SK-N-SH treated with all-trans-retinoic acid at 6 μM for 48 hours (cell line): ENCODE measurements at places on chromosomes 16 and 17.

GRCh38 chr17:14621826-14622614 is 321.1 kb downstream of the HS3ST3B1 start:
- ATAC-seq, result no peak

DNA sequence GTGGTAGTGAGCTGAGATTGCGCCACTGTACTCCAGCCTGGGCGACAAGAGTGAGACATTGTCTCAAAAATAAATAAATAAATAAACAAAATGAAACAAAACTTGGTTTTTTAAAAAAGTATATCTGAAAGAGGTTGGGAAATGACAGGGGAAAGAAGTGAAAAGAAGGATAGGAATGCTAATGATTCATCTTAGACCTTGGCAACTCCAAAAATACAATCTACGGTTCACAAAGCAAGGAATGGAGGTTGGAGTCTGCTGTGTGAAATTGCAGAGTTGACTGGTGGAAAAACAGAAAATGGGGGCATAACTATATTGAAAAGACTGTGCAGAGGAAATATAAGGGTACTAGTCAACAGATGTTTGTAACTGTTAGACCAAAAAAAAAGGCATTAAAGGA is 40.0 kb upstream of the CD300E start:
- no peak for ATAC-seq

GRCh38 chr16:12819126-12820117 is 15.7 kb upstream of the CPPED1 start:
- peak; percentile 64 for ATAC-seq

- ATAC-seq, result no peak; the same call in 2 of the 3 replicates
Observed at GRCh38 chr16:212999-213398, 16.2 kb downstream of the LUC7L start.

DNA sequence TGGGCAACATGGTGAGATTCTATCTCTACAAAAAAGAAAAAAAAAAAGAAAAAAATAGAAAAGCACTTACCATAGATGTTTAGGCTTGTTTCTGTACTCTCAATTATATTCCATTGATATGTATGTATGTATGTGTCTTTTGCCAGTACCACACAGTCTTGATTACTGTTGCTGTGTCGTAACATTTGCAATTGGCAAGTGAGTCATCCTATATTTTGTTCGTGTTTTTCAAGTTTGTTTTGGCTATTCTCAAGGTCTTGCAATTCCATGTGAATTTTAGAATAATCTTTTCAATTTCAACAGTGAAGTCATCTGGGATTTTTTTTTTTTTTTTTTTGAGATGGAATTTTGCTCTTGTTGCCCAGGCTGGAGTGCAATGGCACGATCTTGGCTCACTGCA is 19.3 kb downstream of the SPECC1 start:
- ATAC-seq, result no peak

GRCh38 chr16:50284131-50284911 is 18.0 kb downstream of the ADCY7 start:
- no peak; the same call in 2 of the 3 replicates for ATAC-seq

- ATAC-seq, result no peak
Observed at GRCh38 chr16:1559446-1559975, 26.0 kb downstream of the TMEM204 start.

GRCh38 chr16:21150375-21151001 is at the start of gene DNAH3:
Gene DNAH3 (minus strand): TSS chr16:21150846. CDS start chr16:21150319, 527 bp downstream.
- peak; percentile 74 for ATAC-seq
